Type B pancreatic cell (in vitro differentiated cells): ENCODE measurements at places on chromosomes 6 and 20.

GRCh38 chr6:125008957-125009356, 46.7 kb downstream of the RNF217 start:
- no peak for DNase-seq

GRCh38 chr20:47466704-47467459, 34.8 kb upstream of the NCOA3 start:
- DNase-seq: no peak

DNA sequence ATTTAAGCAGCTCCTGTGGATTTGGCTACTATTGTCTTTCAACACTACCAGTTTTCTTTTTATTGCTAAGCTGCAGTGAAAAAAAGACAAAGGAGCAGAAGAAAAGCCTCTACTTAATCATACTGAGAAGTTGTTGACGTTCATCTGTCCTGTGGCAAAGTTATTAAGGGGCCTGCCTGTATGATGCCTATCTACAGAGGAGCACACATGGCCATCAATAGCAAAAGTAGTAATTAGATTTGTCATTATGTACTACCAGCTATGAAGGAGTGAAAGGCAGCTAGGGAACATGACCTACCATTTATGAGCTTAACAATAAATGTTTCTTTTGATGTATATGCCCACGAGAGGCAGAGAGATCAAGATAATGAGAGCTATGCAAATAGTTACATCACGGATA, 620.9 kb downstream of the PHF3 start:
- DNase-seq: no peak

GRCh38 chr6:72787391-72788031, 165.6 kb downstream of the KCNQ5 start:
- no peak for DNase-seq

DNA sequence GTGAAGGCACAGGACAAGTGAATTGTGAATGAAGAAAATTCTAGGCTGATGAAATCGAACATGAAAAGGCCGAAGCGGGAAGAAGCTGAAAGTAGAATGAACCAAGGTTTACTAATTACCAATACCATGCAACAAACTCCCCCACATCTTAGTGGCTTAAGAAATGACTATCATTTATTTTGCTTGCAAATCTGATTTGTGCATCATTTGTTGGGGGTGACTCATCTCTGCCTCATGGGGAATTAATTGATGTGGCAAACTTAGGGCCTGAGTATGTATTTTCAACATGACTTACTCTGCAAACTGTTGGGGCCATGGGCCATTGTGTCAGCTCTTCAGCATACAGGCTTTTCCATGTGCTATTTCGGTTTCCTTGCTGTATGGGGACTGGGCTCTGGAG, 26.8 kb downstream of the PPP1R14C start:
- no peak for DNase-seq

DNA sequence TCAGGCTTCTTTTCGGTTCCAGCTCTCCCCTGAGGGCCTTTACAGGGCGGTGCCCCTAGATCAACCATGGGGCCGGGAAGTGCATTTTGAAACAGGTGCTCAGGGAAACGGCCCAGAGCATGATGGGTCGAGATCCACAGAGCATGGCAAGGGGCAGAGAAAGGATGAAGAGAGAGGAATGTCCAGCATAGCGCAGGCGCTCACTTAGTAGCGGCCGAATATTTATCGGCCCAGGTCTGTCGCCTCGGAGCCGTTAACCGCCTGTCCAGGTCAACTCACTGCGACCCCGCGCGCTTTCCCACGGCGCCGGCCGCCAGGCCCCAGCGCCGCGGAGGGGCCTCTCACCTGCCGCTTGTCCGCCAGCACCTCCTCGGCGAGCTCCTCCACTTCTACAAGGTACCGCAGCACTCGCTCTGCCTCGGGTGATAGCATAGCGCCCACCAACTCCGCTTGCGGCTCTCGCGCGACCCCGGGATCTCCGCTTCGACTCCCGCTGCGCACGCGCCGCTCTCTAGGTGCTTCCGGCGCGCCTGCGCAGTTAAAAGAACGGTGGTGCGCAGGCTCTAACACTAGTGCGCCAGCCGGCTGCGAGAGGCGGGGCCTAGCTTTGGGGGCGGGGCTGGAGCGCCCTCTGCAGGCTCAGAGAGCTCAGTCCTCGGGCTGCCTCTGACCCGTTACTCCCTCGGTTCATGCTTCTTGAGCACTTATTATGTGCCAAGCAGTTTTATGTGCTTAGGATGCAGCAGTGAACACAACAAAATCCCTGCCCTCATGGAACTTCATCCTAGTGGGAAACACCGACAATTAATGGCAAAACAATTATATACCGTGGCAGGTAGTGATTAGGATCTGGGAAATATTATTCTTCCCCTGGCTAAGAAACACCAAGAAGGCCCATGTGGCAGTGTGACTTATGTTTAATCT, at the start of gene PDRG1:
Gene PDRG1, minus strand, starts transcription at position 517 of the 924 bp plus-strand sequence. Its CDS starts 85 bp downstream, at position 432.
- peak; percentile 100 for DNase-seq

- DNase-seq: no peak
Observed at GRCh38 chr6:136445063-136445462, 105.2 kb downstream of the MAP7 start.

DNA sequence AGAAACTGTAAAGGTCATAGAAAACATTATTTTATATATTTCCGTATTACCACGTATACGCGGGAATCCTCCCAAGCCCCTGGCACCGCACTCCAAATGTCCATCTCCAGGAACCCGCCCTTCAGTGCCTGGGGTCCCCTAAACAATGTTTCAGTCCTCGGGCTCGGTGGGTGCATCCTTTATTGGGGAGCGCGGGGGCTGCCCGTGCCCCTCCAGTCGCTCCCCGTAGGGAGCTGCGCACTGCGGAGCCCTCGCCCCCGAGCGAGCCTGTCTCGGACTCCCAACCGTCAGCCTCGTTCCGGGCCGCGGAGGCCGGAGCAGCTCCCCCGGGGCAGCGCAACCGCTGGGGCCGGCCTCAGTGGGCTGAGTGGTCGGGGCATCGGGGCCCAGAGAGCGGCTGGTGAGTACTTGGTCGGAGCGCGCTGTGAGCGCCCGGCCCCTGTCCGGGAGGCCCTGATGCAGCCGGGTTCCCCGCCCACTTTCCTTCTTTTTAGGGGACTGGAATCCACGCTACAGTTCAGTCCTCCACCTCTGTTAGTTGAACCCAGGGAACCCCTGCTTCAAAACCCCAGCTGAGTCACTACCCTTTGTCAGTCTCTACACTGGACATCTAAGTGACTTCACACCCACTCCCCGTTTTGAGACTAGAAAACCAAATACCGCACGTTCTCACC, at the start of gene DNAH8:
Gene DNAH8, plus strand, starts transcription at position 296 of the 674 bp plus-strand sequence. CDS start 7,499 bp downstream, outside the sequence.
- no peak for DNase-seq

DNA sequence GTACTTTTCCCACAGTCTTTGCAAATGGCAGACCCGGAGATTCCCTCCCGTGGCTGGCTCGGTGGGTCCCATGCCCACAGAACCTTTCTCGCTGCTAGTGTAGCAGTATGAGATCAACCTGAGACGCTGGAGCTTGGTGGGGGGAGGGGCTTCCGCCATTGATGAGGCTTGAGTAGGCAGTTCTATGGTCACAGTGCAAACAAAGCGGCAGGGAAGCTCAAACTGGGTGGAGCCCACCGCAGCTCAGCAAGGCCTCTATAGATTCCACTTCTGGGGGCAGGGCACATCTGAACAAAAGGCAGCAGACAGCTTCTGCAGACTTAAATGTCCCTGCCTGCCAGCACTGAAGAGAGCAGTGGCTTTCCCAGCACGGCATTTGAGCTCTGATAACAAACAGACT, 186.0 kb upstream of the KCNK16 start:
- DNase-seq: no peak

GRCh38 chr6:87636315-87636714, 46.4 kb downstream of the ORC3 start:
- no peak for DNase-seq

DNA sequence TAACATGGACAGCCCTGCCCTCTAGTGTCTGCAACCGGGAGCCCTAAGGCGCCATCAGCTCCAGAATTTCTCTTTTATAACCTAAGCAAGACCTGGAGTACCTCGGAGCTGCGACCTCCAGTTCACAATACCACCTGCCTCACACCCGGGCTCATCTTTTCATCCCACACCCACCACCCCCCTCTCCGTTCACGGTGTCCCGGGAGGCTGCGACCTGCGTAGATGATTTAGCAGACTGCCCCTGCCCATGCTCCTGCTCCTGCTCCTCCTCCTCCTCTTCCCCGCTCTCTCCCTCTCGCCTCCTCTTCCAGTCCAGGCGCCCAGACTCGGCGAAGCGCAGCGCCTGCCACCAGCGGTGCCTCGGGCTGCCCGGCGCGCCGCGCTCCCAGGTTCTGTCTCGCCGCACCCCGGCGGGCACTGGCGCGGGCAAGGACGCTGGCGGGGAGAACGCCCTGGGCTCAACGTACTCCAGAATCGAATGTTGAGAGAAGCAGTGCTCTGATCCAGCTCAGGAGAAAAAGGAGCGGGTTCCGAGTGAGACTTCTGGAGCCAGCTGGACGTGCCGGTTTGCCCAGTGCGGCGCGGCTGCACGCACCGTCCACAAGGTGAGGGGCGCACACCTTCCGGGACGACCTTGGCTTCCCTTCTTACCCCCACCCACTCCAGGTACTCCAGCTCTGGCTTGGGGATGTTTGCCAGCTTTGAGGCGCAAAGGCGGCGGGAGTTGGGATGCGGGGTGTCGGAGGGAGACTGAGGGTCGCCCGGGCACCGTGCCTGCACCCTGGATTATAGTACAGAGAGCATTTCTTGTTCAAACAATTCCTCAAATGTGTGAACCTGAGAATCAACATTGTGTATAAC, at the start of gene HTR1E:
Gene HTR1E, plus strand, starts transcription at position 310 of the 861 bp plus-strand sequence. CDS start 77,807 bp downstream, outside the sequence.
- DNase-seq: peak; percentile 68

DNA sequence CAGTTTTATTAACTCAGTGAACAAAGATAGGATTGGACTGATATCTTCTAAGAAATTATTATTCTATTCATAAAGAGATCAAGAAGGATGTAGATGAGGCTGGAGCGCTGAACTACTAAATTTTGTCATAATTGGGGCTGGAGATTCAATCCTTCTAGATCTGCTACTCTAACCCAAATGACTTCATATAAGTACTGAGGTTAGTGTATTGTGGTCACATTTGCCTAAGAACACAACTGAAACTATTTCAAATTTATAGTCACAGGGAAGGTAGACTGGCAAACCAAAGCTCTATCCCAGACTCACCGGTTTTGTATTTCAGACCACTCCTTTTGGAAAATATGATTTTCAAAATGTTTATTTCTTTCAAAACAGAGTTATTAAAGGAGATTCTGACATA, 96.7 kb downstream of the BMP5 start:
- DNase-seq: no peak

DNA sequence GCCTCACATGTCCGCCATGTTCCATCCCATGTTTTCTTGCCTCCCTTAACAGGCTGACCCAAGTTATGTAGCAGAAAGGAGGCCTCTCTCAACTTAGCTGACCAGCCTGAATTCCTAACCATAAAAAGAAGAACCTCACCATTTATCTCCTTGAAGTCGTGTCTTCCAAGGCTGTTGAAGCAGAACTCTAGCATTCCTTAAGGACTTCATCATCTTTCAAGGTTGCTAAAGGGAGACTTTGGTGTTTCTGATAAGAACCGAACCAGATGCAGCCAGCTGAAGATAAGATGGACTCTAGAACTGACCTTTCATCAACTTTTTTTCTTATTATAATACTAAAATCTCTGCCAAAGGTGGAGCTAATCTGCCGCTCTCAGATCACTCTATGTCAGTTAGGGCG, 571.7 kb upstream of the SLC35B3 start:
- no peak for DNase-seq

DNA sequence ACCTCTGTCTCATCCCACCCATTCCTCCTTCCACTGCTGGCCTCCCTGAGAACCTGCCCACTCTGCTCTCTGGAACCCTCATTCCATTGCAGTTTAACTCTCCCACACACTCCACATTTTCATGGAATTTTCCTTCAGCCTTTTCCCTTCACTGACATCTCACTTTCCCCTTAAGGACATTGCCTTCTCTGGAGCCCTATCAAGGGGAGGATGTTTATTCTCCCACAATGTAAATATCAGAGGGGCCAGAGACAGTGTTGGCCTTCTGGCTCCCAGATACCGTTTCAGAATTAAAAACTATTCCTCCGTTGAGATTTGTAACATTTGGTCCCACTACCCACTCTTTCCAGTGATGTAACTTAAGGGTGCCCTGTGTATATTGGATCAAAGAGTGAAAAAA, 199.5 kb upstream of the KCNK16 start:
- no peak for DNase-seq

DNA sequence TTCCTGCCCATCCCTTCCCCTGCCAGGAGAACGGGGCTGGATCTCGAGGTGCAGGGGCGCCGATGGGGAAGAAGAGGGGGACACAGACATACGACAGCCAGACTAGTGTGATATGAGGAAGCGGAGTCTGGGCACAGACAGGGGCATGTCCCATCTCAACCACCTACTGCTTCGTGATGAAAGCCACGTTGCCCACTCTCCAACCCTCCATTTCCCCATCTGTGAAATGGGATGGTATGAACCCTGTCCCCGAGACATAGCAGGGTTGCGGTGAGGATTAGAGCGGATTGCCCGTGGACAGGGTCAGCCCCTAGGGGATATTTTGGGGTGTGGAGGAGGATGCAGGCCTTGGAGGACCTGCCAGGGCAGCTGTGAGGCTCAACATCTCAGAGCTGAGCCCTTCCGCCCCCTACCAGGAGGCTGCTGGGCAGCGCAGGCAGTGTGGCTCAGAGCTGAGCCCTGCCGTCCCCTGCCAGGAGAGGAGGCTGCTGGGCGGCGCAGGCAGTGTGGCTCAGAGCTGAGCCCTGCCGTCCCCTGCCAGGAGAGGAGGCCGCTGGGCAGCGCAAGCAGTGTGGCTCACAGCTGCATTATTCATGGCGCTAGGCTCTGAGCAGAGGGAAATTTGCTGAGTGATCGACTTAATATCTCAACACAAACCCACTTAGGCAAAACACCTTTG, 71.7 kb downstream of the GRM4 start:
- DNase-seq: no peak

GRCh38 chr6:15399641-15400470, 154.0 kb downstream of the JARID2 start:
- no peak for DNase-seq

- no peak for DNase-seq
Observed at GRCh38 chr20:16195671-16196070, 377.6 kb downstream of the KIF16B start.

DNA sequence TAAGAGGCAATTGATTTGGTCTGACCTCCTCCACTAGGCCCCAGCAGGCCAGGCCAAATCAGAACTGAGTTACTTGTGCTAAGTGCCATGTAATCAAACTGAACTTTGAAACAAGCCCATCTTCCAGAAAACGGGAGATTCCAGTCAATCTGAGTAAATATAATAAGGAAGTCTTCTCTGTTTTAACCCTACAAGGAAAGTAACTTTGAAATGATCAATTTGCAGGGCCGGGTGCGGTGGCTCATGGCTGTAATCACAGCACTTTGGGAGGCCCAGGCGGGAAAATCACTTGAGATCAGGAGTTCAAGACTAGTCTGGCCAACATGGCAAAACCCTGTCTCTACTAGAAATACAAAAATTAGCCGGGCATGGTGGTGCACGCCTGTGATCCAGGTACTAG, 2.0 kb upstream of the SHLD1 start:
- no peak for DNase-seq

DNA sequence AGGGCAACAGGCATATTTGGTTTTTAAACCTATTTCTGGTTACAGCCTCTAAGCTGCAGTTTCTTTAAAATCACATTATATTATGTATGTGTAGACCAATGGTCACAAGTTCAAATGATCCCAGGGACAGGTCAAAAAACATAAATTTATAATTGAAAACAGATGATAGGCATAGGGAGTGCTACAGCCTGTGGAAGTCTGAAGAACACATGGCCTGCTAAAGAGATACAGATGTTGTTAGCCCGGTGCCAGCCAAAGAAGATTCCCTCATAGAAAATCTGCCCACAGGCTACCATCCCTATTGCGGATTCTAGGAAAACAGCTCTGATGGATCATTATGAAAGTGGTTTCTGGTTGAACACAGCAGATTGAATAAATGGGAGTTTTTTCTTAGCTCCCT, 65.3 kb downstream of the NRSN1 start:
- DNase-seq: no peak
